ENCODE measurements at places on chromosomes 5 and 9.

DNA sequence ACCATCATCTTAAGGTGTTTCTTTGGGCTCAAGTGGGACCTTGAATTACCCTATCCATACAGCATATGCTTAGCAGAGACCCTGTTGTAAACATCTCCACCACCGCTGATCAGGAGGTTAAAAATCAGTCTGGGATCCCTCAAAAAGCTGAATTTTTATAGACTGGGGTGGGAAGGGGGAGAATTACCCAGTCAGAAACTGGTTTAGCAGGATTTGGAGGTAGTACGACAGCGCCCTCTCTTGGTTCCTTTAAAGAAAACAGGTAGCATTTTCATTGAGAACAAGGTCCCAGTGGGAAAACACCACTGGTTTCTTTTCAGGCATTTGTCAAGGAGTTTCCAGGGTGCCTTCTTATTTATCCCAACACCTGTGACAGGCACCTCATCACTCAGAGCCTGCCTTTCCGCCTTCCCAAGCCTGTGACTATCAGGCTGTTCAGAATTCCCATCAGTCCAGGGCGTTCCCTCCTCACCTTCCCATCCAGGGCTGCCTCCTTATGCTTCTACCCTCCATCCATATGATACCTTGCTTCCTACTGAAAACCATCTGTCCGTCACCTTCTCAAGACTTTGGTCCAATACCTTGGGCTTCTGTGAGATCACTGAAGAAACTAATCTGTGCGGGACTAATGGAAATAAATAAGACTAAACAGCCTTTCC is 203.8 kb upstream of the RAI14 start:
- no peak for DNase-seq

DNA sequence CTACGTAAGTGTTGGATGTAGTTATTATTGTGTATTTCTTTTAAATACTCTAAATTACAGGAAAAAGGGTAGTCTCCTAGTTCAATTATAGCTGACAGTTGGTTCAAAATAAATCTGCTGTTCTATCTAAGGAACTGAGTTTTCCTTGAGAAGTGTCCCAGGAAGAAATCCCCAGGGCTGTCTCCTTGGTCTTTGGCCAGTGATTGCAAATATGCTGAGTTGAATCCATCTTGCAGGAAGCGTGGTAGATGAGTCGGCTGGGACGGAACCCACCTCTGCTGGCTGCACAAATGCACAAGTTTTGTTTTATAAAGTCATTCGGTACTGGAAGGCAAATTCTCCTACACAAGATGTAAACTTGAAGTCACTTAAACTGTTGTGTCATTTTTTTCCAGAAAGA is 30.2 kb upstream of the HOMER1 start:
- no peak for DNase-seq

- no peak for DNase-seq
Measured at GRCh38 chr5:61399679-61400078, 67.6 kb downstream of the ZSWIM6 start.

- no peak for DNase-seq
Measured at GRCh38 chr9:80843028-80843427, 846.3 kb downstream of the TLE1 start.

DNA sequence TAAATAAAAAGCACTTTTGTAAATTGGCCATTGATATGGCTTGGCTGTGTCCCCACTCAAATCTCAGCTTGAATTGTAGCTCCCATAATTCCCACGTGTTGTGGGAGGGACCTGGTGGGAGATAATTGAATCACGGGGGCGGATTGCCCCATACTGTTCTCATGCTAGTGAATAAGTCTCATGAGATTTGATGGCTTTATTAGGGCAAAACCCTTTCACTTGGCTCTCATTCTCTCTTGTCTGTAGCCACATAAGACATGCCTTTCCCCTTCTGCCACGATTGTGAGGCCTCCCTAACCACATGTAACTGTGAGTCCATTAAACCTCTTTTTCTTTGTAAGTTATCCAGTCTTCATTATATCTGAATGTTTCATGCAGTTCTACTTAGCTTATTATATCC is 153.2 kb downstream of the TARS1 start:
- DNase-seq, result no peak

GRCh38 chr5:172385707-172386106 is 68.6 kb downstream of the SH3PXD2B start:
- DNase-seq, result no peak

GRCh38 chr9:18238752-18239447 is 235.1 kb upstream of the ADAMTSL1 start:
- no peak for DNase-seq

- DNase-seq, result peak; percentile 87
Measured at GRCh38 chr9:38088006-38088925, 19.2 kb upstream of the SHB start.

DNA sequence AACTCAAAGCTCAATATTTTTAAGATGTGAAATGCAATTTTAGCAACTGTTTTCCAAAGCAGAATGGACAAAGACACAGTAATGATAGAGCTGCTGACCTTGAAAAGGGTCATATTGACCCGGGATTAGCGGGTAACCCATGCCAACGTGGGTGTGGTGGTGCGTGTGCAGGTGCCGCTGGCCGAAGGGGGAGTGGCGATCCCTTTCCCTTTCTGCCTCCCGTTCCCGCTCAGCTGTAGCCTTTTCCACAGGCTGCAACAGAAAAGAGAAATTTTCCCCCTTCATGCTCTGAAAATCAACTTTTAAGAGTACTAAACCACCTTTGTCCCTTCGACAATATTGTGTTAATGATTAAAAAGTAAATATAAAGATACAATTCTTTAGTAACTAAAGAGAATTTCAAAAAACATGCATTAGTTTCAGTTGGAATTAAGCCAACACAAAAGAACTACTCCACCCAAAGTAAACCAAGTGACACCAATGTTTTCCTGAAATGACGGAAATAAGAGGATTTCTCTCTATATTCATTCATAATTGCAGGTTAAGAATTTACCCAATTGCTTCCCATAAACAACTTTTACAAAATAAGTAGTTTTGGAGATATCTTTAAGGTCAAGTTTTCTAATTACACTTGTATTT is 105.2 kb downstream of the ZNF608 start:
- DNase-seq, result no peak

DNA sequence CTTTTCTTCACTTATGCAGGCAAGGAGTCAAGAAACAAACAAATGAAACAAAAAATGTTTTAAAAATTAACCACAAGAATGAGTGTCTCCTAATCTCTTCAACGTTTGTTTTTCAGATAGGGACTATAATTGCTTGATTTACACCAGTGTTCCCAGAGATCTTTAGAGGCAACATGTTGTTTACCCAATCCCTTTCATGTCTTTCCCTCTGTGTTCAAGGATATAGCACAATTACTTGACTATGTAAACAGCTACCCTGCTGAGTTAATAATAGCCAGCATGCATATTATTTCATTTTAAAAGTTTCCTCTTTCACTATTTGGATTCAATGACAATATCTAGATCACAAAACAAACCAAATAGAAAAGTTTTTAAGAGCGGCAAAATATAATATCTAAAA is 25.1 kb upstream of the SHISAL2B start:
- no peak for DNase-seq

DNA sequence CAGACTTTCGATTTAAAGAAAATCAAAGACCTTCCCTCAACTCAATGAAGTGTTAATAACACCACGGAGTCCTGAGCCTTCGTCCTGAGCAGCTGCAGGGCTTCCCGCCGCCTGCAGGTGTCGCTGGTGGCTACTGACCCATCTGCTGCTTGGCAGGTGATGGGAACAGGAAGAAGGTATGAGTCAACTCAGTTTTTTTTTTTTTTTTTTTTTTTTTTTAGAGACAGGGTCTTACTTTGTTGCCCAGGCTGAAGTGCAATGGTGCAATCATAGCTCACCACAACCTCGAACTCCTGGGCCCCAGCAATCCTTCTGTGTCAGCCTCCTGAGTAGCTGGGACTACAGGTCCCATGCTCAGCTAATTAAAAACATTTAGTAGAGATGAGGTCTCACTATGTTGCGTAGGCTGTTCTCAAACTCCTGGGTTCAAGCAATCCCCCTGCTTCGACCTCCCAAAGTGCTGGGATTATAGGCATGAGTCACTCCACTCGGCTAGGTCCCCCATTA is 185.7 kb upstream of the IL12B start:
- DNase-seq, result peak; percentile 34

DNA sequence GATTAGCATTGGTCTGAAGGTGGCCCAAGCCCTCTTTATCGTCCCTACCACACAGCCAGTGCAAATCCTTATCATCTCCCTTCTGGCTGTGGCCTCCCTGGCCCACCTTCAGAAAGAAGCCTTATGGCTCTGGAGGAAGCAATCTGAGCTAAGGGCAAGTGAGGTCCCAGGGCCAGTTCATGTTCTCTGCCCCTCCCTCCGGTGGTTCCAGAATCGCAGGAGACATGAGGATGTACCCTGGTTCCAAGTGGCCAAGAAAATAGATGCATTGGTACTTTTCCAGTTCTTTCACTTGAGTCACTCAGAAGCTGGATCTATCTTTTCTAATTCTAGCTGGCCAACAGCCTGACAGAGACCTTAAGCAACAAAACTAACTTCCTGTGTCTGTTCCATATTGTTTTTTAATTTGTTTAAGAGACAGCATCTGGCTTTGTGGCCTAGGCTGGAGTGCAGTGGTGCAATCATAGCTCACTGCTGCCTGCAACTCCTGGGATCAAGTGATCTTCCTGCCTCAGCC is 60.7 kb downstream of the LHFPL2 start:
- DNase-seq, result no peak

GRCh38 chr5:8766448-8766847 is 779.4 kb downstream of the SEMA5A start:
- DNase-seq, result no peak

DNA sequence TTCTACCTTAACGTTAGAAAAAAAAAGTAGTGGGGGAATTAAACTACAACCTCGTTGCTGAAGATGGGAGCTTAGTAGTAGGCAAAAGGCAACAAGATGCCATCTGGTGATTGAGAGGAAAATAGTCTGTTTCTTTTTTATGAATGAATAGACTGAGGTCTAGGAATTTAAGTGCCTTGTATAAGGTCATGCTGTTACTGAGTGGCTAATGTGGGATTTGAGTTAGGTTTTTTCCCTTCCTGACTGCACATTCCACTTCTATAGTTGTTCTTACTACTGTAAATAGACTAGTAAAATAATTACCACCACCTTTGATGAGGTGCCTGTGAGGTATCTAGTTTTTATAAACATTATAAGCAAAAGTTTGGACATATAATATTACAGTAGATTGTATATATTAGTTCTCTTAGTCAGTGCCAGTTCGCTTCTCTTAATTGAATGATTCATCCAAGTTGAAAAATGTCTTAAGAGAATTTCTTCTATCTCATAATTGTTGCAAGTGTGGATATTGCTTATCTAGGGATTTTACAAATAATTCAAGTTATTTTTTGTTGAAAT is 19.1 kb downstream of the FSD1L start:
- no peak for DNase-seq

GRCh38 chr5:157115502-157115901 is 6.7 kb upstream of the HAVCR2 start:
- DNase-seq, result no peak

DNA sequence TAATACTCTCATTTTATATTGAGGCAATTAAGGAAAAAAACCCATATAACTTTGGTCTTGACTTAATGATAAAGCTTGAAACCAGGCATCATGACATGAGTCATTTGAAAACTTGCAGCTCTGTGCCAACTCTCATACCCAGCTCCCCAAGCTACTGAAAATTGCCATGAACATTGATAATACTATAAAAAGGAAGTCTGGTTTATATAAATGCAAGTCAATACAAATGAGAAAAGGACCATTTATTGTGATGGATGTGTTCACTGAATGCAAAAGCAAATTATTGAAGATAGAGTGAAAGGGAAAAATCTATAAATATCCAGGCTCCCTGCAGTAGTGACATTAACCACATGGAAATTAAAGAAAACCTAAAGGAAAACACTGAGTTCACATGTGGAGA is 116.3 kb downstream of the DEPDC1B start:
- DNase-seq, result no peak
